ENCODE measurements at places on chromosomes 1 and 21.

DNA sequence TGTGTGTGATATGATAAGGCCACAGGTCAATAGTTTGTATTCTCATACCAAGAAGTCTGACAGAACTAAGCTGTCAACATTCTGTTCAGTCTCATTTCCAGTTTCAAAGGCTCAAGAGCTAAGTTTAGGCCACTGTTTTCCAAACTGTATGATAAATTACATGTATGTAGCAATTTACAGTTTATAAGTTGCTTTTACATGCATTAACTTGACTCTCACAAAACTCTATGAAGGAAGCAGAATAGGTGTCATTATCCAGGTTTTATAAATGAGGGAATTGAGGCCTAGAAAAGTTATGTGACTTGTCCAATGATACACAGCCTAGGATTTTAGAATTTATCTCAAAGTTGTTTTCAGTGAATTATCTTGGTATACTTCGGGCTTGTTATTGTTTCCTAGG is 23.4 kb downstream of the FMO5 start:
- no peak for DNase-seq

GRCh38 chr1:112317140-112317539 is 78.9 kb upstream of the CTTNBP2NL start:
- no peak for DNase-seq

DNA sequence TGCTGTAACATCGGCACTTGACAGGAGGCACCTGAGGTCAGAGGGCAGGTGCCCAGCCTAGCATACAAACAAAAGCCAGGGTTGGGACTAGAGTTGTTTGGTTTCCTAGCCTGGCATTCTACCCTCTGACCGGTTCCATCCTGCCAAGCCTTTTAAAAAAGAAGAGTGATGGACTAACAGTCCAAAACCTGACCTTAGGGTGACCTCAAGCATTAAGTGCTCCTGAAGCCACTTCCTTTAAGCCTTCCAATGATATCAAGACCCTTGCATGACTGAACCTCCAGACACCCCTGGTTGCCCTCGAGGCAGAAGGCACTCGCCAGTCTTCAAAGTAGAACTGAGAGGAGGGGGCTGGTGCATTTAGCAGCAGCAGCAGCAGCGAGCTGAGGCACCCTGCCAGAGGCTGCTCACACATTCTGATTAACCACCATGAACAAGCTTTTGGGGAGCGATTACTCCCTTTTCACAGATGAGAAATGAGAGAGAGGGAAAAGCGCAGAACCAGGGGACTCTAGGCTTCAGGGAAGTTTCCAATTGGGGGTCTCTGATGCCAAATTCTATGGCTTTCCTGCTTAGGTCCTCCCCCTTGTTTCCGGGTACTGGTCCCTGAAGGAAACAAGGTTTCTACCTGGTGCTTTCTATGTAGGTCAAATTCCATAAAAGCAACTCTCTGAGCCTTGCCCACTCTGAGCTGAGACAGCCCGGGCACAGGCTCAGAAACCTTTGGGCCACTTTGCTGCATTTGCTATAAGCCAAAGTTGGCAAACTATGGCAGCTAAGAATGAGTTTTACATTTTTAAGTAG is 9.2 kb downstream of the SLC2A1 start:
- no peak for DNase-seq

GRCh38 chr1:37755951-37756560 is 8.9 kb downstream of the EPHA10 start:
- DNase-seq, result no peak

DNA sequence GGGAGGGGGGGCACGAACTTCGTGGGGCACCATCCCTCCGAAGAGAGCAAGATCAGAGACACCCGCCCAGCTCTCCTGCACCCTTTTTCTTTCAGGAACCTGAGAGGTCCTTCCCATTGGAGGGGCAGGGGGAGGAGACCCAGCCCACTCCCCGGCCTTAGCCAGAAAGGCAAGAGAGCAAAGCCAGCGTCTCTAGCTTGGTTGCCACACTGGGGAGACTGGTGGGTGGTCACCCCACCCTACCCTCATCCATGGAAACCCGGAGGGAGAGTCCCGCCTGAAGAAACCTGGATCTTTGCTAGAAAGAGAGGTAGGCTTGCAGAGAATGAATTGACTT is 246 bp downstream of the ATP2B4 start:
- no peak for DNase-seq

GRCh38 chr1:228697207-228698016 is 37.9 kb upstream of the RHOU start:
- peak; percentile 31 for DNase-seq

DNA sequence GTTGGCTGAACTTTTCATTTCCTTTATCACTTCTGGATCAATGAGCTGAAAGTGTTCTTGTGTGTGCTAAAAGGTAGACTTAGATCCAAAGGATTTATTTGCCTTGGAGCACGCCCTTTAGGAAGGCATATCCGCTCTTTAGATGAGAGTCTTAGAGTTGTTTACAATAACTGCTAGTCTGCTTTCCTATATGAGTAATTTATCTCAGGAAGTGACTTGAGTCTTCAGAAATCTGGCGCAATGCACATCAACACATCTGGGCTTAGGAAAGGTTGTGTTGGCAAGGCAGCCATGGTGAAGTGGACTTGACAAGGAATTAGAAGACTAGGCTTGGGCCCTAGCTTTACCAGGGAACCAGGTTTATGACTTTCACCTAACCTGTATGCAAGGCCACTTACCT is 204.1 kb upstream of the PTGFR start:
- peak; percentile 86 for DNase-seq

DNA sequence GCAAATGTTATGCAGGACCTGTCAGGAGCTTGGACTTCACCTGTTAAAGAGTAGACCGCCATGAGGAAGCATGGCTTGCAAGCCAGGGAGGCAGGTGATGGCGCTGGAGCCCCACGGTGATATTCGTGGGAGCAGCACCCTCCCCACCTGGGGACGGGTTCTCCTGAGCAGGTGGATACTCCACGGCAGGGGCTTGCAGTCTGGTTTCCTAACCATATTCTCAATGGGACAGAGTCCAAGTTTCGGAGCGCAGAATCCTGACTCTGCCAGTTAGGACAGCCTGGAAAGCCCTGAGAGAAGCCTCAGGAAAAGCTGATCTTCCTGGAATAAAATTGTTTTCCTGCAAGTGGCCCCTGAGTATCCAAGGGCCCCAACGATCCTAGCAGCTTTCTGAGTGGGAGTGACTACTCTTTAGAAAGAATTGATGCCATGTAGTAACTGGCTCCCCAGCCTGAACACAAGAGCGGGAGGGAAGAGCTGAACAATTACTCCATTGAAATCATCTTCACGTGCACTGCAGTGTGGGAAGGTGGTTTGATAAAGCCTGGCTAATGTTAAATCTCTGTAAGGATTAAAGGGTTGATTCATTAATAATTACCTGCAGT is 146.3 kb upstream of the RAB4A start:
- no peak for DNase-seq

- peak; percentile 53 for DNase-seq
Observed at GRCh38 chr21:26461500-26461899, 111.6 kb downstream of the CYYR1 start.

- DNase-seq, result peak; percentile 70
Observed at GRCh38 chr1:66266756-66267155, 267.2 kb upstream of the SGIP1 start.

GRCh38 chr21:42186591-42186990 is 32.3 kb upstream of the ABCG1 start:
- DNase-seq, result no peak

Measured in epithelial cell of esophagus (primary cell).